ENCODE measurements at places on chromosomes 12 and 14.

DNA sequence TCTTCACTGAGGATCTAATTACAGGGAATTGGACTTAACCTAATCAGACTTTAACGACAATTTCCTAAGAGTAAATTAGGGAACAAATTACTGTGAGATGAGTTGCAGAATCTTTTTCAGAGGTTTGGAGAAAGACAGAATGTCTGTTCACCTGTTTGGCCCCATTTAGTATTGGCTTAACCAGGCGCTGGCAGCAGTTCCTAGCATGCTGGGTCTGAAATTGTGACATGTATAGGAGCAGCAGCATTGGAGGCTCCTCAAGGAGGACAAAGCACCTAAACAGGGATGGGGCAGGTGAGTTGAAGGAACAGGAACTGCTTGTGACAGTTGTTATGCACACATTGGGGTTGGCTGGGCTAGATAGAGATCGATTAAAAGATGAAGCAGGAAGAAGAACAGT is 51.0 kb downstream of the KCNMB4 start:
- no peak for DNase-seq

DNA sequence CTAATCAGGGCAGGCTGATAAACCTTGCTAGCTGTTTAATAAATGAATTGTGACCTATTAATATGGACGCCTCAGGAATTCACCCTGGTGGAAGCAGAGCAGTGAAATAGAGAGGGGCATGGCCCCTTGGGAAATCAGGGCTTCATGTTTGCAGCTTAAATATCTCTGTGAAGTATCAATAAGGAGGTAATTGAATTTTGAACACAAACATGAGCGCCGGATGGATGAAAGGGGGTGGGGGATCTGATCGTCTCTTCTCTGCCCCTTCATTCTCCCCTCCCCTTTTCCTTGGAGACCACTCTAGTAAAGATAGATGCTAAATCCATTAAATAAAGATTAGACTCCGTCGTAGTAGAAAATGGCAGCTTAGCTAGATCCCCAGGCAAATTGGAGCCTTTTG is 70.5 kb downstream of the LIN52 start:
- DNase-seq = no peak

DNA sequence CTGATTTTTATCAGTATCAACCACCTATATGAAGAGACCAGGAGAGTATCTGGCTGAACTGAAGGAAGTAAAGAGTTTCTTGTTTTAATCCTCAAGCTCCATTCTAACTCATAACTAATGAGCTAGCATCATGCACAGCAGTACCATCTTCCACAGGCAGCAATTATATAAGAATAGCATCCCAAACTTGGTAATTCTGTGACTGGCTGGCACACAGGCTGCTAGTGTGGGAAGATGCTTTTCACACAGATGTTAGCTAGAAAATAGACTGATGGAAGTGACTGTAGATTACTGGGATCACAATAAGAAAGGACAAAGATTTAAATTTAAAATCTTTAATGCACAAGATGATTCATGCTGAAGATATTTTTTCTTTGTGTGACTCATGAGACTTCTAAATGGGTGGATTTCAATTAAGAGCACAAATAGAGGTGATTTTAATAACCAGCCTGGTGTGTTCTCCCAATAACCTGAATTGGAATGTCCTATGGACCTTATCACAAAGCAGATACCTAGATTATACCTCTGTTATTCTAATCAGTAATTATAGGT is 417.7 kb upstream of the ATXN7L3B start:
- DNase-seq = no peak

- DNase-seq = no peak
Observed at GRCh38 chr12:68611094-68611805, 551 bp downstream of the RAP1B start.

DNA sequence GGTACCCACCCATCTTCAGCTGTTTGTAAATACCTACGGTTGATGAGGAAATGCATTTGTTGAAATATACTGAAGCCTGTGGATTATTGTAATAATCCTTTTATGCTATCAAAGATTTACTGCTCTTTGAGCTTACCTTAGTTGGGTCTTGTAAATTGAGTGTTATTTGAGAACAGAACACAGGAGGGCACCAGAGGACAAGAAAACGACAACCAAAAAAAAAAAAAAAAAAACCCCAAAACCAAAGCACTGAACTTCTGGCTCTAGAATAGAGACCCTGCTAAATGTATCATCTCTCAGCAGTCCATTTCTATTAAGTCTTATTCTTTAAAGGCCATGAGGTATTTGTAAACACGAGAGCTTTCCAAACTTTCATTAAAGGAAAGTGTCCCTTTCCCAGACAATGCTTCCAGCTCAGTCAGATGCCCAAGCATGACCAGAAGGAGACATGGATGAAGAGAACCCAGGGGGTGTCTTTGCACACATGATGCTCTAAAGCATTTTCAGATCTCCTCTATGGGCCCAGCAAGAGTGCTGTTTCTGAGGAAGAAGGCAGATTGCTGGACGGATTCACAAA is 763.9 kb downstream of the NRXN3 start:
- DNase-seq = no peak

DNA sequence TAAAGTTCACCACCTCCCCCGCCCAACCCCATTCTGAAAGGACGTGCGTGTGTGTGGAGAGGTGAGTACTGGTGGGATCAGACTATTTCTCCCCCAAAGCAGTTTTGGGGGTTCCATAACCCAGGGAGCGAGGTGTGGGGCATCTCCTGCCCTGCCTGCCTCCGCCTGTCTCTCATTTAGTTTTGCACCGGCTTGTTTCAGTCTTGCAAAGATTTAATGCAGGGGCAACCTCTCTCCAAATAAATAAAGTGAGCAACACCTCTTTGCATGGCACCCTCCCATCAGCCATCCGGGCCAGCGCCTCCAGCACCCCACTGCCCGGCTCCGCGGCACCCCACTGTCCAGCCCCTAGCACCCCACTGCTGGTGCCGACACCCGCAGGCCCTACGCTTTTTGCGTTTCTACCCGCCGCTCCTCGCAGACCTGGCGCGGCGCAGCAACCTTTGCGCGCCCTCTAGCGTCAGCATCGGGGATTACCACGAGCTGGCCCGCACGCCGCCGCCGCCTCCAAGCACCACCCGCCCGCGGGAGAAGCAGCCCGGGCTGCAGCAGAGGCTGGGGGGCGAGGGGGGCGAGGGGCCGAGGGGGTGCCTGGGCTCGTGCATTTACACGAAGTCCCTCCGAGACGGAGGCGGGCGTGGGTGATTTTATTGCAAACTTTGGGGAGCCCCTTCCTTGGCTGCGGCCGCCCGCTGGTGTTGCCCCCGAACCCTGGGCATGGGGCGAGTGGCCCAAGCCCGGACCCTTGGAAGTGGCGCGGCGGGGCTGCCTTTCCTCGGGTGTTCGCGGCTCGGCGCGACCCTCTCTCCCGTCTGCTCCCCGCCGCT is 55.8 kb upstream of the VRK1 start:
- peak; percentile 57 for DNase-seq

DNA sequence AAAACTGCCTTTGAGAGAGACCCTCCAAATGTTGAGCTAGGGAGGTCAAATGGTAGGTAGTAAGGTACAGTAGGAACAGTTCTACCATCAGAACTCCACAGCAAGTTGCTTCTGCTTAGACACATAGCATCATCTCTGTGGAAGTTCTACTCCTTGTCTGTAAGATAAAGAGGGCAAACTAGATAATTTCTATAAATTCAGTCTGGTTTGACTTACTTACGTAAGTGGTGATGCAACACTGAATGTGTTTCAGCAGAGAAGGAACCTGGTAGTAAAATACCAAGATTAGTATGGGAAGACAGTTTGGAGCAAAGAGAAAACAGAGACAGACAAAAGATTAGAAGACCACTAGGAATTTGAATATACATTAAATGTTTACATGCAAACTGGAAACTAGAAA is 42.0 kb downstream of the KITLG start:
- no peak for DNase-seq

GRCh38 chr12:14561677-14562238 is 5.9 kb downstream of the PLBD1 start:
- DNase-seq = no peak

DNA sequence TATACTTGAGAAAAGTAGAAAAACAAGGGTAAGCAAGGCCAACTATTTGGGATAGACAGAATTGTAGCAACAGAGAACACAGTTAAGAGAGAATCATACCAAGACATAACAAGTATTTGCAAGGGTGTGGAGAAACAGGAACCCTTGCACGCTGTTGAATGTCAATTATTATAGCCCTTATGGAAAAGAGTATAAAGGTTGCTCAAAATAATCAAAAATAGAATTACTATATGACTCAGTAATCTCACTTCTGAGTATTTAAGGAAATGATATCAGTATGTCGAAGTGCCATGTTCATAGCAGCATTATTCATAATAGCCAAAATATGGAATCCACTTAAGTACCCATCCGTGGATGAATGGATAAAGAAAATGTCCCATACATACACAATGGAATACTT is 193.3 kb downstream of the PHLDA1 start:
- DNase-seq = no peak

Measured in stimulated activated CD8-positive, alpha-beta memory T cell treated with anti-CD3 and anti-CD28 coated beads, Interleukin-7, amount 100 ng/mL, for 1 hour (primary cell).